Lower lobe of right lung (tissue), 2 donors: ENCODE measurements at places on chromosomes 4 and X. TPM values are rescaled to one million over a fixed set of nuclear protein-coding genes. Genes with fewer than 3 reads are reported as not detected.

The CXorf65 gene
- total RNA-seq: not detected

The DBET gene
- not detected for total RNA-seq

The TRIM61 gene
- total RNA-seq: 0.89 TPM

The TIGD4 gene
- total RNA-seq: 1.0 TPM

The ADH1A gene
- total RNA-seq: 3.0 TPM

The GPC4 gene
- 41.9 TPM for total RNA-seq

The HS6ST2 gene
- total RNA-seq: 0.92 TPM

The GPAT3 gene
- total RNA-seq: 5.9 TPM

The HNRNPDL gene
- total RNA-seq: 140 TPM

The ASB5 gene
- not detected for total RNA-seq

The SFRP2 gene
- 39.5 TPM for total RNA-seq

The MAGEA8 gene
- total RNA-seq: not detected

The OPN1MW gene
- not detected for total RNA-seq

The DDX3X gene
- total RNA-seq: 227 TPM

The FGFBP1 gene
- 1.2 TPM for total RNA-seq

The GNRHR gene
- not detected for total RNA-seq

The SNCA gene
- total RNA-seq: 7.8 TPM

The SLC10A6 gene
- total RNA-seq: 0.97 TPM

The ANXA10 gene
- not detected for total RNA-seq

The NXF3 gene
- 13.5 TPM for total RNA-seq

The COL25A1 gene
- total RNA-seq: 0.35 TPM

The GABRA4 gene
- total RNA-seq: not detected

The RHOXF2 gene
- not detected for total RNA-seq

The NEUROG2 gene
- total RNA-seq: not detected

The CYSLTR1 gene
- total RNA-seq: 10.5 TPM

The TLR8 gene
- 35.4 TPM for total RNA-seq

The SPIN2A gene
- total RNA-seq: 0.74 TPM

The PF4V1 gene
- not detected for total RNA-seq

The MAOA gene
- total RNA-seq: 159 TPM

The IL1RAPL2 gene
- not detected for total RNA-seq

The CTSO gene
- total RNA-seq: 28.1 TPM

The SSX2B gene
- not detected for total RNA-seq

The LPAR4 gene
- total RNA-seq: 0.18 TPM

The GLOD5 gene
- total RNA-seq: 0.95 TPM

The NAP1L3 gene
- total RNA-seq: 0.95 TPM

The MAGEC2 gene
- not detected for total RNA-seq

The RTL5 gene
- total RNA-seq: 9.9 TPM

The TCEAL2 gene
- total RNA-seq: 1.9 TPM

The SPACA5 gene
- not detected for total RNA-seq

The PCDH18 gene
- 10.8 TPM for total RNA-seq

The SNX25 gene
- total RNA-seq: 74.7 TPM

The SLC10A3 gene
- total RNA-seq: 20.2 TPM

The ETDA gene
- not detected for total RNA-seq

The BANK1 gene
- total RNA-seq: 12.2 TPM

The SSX1 gene
- not detected for total RNA-seq

The C4orf50 gene
- 0.09 TPM for total RNA-seq

The AIMP1 gene
- total RNA-seq: 40.7 TPM

The CTAG1A gene
- total RNA-seq: not detected

The RPL39 gene
- total RNA-seq: 1,325 TPM

The ARAP2 gene
- total RNA-seq: 74.5 TPM

The NALF2 gene
- 0.12 TPM for total RNA-seq

The DAPP1 gene
- 15.1 TPM for total RNA-seq

The SYP gene
- 4.2 TPM for total RNA-seq

The SPON2 gene
- 32.0 TPM for total RNA-seq

The RAB33A gene
- total RNA-seq: 0.59 TPM
